ENCODE measurements at places on chromosomes 6 and 20.

- DNase-seq, result no peak
Measured at GRCh38 chr20:53124075-53124551, 152.0 kb downstream of the TSHZ2 start.

- DNase-seq, result no peak
Measured at GRCh38 chr6:96468681-96469224, 52.9 kb upstream of the UFL1 start.

DNA sequence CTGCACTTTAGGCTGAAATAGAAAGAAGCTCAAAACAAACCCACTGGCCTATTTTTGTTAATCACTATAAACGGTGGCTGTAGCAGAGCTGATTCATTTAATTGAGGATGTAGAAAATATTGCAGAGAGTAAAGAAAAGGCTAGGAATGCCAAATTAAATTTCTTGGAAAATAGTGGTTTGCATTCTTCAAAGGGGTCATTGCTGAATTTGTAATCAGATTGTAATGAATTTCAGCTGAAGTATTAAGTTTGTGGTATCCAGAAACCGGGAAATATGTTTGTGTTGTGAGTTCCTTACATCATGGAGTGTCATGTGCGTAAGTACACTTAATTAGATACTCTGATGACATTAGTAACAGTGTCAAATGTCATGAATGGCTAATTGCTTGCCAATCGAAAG, 203.0 kb downstream of the SAMD5 start:
- DNase-seq, result no peak

DNA sequence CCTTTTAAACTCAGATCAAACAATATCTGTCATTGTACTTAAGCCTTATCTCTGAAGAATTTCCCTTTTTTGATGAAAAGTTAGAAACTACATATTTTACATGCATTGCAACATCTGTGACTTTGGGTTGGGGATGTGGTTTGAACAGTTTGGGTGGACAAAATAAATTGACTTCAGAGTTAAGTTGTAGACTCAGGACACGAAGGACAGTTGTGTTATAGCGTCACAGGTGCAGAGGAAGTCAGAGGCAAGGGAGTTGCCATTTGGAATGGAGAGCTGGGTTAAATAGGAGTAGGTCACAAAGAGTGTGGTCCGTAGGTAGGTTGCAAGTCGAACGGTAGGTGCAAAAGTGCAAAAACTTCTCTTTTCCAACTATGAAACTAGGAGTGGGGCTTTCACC, 46.0 kb downstream of the ZFAND3 start:
- DNase-seq, result no peak

GRCh38 chr20:34843421-34843820, 18.0 kb upstream of the NCOA6 start:
- DNase-seq, result no peak

DNA sequence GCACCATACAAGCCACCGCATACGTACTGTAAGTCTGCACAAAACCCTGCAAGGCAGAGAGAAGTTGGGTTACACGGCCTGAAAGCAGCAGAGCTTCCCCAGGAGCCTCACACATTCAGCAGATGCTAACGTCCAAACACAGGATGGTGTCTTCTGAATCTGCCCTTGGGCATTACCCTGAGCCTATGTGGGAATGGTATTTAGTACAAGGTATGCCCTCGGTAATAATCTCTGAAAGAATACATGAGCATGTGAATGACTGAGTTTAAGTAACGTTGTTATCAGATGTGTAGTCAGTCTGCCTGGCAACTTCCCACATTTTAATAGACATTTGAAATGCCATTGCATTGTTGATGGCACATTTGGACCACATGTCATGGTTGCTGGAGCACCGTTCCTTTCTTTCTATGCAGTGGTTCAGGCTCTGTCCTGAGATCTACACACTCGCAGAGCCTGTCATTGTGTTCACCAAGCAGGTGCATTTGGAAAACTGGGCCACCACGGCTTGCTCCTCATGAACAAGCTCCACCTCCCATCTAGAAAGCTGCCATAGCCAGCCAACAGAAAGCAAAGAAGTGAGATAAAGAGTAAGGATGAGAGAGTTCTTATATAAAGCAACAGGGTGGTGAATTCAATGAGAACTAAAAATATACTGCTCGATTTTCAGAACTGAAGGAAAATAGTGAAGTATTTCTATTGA, 136.5 kb upstream of the GGTLC1 start:
- DNase-seq, result no peak

DNA sequence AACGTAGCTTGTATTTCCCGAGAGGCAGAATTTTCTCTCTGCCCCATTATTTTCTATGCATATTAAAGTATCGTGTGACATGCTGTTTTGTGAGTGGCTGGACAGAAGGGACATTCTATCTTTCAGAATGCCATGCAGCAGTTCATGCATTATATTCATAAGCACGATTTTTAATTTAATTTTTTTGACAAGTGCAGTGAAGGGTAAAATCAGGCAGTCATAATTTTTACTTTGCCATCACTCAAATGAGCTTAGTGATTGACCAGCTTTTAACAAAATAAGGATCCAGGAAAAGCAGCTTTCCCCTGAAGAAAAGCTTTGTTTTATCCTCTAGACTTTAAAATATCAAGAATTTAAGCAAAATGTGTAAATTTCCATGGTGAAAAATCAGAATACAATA, 673.3 kb downstream of the KIF16B start:
- no peak for DNase-seq

- no peak for DNase-seq
Measured at GRCh38 chr20:37511610-37512275, 9.3 kb upstream of the NNAT start.

DNA sequence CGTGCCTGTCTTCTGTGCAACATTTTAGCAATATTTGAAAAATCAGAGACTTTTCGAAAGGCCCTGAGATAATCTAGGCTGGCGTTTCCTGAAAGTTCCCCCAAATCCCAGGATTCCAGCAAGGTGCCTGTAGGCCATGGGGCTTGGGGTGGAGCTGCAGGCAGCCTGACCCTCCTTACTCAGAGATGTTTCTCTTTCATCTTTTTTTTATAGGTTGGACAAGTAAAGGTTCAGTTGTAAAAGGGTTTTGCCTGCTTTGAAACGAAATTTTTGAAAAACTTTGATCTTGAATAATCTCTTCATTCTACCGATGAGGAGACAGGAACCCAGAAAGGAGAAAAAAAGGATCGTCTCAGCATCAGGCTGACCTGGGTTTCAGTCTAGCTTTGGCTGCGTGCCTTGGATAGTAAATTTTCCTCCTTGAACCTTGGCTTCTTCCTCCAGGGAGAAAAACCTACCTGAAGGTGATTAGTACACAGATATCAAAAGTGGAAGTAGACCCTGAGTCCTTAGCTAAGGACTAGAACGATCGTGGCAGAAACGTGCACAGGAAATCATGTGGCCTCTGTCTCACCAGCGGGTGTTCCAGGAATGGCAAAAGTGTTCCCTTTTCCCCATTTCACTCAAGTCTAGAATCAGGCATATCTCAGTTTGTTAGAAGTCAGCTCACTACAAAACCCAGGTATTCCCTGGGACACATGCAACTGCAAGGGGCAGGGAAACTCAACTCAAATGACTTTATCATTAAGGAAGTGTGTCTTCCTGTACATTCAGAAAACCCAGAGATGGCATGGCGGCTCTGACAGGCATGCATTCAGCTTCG, 128.2 kb upstream of the PTPN1 start:
- no peak for DNase-seq
